ENCODE measurements at places on chromosomes 4 and X. TPM values are rescaled to one million over a fixed set of nuclear protein-coding genes. Genes with fewer than 3 reads are reported as not detected.

DNA sequence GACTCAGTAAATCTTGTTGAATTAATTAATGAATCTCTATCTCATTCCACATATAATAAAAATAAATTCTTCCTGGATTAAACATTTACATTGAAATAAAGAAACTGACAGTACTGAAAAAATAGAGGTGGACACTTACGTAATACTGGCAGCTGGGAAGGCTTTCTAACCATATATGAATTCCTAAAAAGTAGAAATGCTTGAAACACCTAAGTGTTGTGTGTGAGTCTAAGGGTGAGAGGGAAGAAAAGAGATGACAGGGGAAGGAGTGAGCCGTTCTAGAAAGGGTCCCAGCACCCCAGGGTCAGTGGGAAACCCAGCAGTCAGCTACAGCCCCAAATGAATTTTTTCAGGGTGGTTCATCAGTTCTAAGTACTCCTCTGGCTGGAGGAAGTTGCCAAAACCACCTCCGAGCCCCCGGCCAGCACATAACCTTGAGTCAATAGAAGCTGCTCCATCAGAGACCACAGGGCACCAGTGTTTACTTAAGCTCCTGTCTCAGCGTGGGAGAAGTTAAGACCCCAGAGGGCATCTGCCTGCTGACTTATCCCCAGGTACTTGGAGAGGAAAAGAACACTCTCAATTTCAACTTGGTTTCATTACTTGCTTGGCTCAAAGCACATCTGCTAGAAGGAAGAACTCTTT, 18.3 kb downstream of the GAB3 start:
- DNase-seq, result no peak

GRCh38 chr4:110840221-110840654, 217.4 kb upstream of the PITX2 start:
- no peak for DNase-seq

DNA sequence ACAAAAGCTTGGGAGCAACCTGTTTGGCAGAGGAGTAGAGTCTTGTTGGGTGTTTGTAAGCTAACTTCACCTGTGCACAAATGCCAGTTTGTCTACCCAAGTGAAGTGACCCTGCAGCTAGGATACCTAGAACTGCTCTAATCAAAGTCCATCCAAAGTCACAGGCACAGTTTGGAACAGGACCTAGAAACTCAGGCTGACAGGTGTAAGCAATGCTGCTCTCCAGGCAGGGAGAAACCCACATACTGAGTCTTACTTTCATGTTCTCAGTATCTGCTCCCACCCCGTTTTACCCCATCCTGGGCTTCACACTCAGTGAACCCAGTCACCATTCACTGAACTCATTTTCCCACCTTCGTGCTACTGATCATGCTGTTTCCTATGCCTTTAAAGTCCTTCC, 40.3 kb downstream of the MAML3 start:
- no peak for DNase-seq

GRCh38 chr4:53005808-53006207, 143.7 kb downstream of the RASL11B start:
- no peak for DNase-seq

Gene ZNF141
- 13.4 TPM for total RNA-seq

All from NCI-H460 (cell line).